ENCODE measurements at places on chromosomes 7 and 10.
A peak's percentile ranks its signal among the peaks of the same experiment; 100 is the strongest.

DNA sequence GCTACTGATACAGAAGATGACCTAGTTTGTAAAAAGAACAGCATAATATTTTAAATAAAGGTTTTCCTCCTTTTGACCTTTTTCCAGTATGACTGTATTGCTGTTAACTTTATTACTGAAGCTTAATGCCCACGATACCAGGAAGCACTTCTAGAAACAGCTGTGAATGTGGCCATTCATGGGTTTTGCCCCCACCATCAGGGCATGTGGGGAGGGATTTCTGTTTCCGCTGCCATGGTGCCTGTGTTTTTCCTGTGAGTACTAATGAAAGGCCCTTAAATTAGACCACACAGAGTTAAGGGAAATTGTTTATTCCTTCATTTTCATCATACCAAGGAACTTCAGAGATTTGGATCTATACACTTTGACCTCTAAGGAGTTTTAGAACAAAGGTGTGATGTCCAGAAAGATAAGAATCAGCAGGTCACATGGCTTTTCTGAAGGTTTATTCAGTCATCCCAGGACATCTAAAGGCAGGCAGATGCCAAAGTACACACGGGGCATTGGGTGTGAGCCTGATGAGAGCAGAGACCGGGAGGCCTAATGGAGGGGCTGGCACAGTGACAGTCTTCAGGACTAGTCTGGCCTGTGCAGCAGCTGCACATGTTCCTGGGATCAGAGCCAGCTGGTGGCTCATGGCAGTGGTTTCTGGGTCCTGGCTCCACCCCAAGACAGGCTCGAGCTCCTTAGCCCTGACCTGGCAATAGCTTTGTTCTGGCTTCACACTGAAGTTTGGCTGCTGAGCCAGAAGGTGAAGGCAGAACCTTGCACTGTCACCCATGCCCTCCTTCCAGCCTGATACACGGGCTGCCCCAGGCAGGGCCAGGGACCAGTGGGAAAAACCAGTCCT, 190.9 kb downstream of the REEP3 start:
- DNase-seq = no peak

DNA sequence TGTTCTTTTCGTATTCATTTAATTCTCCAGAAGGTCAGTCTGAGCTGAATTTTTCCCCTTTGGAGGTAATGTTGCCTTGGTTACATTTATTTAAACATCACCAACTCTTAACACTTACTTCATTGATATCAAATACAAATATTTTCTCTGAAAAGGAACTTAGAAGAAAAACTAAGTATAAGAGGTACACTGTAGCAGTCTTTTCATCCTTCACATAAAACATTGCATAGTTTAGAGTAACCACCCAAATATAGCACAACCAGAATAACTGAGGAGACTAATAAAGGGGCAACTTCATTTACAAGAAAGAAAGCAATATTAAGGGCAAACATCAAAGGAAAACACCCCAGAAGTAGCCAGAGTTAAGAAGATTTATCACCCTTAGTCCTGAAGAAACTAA, 1115.0 kb upstream of the POT1 start:
- DNase-seq = no peak

DNA sequence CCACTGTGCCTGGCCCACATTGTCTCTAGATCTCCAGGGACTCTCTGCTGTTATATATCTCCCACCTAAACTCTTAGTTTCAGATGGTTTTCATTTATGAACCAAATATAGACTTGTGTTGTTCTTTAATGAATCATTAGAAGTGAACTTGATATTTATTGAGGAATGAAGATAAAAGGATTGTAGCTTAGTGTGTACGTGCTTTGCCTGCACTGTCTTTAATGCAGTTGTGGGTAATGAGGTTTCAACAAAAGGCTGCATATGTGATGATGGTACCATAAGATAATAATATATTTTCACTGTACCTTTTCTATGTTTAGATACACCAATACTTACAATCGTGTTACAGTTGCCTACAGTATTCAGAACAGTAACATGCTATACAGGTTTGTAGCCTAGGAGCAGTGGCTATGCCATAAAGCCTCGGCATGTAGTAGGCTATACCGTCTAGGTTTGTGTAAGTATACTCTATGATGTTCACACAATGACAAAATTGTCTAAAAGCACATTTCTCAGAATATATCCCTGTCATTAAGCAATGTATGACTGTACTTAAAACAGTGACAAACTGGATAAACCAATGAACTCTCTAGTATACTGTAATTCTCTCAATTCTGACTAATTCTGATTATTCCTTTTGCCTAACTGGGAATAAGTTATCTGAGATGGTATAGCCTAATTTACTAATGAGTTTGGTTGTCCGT, 25.2 kb downstream of the VCL start:
- DNase-seq = no peak

DNA sequence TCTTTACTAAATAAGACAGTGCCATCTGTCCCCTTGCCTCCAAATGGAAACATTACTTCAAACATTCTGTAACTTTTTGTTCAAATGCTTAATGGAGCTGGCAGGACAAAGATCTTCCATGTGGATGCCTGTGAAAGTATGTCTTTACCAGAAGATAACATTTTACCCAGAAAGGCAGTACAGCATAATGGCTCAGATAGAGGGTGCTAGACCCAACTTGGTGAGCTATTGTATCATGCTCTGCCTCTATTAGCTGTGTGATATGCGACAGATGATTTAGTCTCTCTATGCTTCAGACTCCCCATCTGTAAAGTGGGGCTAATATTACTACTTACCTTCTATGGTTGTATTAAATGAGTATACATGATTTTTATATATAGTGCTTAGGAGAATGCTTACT, 8.8 kb upstream of the SMKR1 start:
- no peak for DNase-seq

DNA sequence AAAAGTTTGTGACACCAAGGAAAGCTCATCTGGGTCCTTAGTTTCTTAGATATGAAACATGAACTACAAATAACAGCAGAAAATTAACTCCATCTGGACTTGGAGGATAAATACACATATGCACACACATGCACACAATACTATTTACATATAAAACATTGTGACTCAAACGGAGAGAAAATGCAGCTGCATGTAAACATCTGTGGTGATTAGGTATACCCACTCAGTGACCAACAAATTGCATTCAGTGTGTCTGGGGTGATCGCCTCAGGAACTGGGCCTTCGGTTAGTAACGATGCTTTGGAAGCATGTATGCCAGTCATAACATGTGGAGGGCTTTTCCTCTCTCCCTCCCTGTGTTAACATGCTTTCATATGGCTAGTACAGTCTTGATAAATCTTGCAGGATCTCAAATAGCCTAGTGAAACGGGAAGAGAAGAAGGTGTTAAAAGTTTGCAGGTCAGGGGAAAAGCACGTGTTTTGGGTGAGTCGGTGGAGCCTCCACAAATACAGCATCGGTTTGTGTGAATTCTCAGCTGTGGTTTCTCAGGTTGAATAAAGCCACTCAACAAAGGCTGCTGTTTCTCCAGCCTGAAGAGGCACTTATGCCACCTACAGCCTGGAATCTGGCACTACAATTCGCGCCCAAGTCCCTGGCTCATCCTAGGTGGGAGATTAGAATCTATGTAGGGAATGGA, 8.7 kb upstream of the GLRX3 start:
- peak; percentile 37 for DNase-seq

- DNase-seq = no peak
Observed at GRCh38 chr10:10479465-10479864, 538.2 kb upstream of the CELF2 start.

DNA sequence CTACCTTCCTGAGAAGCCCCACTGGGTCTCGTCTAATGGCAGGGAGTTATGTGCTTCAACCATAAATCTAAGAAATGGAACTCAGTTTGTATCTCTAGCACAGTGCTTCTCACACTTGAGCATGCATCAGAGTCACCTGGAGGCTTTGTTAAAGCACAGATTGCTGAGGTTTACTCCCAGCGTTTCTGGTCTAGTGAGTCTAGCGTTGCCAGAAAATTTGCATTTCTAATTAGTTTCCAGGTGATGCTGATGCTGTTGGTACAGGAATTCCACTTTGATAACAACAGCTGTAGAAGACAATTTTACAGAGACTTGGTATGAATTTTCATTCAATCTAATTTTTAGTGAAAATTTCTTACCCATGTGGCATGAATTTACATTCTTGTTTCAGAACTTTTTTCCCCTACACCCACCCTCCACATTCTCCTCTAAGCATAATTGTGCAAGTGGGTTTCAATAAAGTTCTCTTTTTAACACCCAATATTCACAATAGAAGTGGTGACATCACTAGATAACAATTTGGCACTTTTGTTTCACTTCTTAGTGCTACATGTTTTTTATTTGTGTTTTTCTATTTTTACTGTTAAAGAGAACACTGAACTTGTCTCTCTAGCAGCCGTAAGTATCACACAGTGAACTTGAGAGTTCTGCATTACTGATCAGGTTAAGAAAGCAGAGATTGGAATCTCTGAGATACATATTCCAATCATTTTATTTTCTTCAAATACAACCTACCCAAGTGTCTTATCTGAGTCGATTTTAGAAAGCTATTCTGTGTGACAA, 48.4 kb upstream of the BET1 start:
- peak; percentile 93 for DNase-seq

GRCh38 chr7:757741-758163, 30.7 kb upstream of the PRKAR1B start:
- no peak for DNase-seq

DNA sequence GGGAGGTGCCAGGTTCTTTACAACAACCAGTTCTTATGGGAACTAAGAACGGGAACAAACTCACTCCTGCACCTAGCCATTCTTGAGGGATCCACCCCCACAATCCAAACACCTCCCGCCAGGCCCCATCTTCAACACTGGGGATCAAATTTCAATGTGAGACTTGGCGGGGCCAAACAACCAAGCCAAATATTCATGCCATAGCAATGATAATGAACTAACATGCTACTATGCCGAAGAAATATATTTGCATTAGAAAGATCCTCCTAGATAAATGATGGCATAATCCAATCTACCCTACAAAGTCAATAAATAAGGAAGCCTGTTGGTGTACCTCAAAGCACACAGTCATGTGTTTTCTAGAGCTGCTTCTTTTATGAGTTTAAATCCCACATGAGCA, 57.6 kb downstream of the CCDC71L start:
- DNase-seq = peak; percentile 85

DNA sequence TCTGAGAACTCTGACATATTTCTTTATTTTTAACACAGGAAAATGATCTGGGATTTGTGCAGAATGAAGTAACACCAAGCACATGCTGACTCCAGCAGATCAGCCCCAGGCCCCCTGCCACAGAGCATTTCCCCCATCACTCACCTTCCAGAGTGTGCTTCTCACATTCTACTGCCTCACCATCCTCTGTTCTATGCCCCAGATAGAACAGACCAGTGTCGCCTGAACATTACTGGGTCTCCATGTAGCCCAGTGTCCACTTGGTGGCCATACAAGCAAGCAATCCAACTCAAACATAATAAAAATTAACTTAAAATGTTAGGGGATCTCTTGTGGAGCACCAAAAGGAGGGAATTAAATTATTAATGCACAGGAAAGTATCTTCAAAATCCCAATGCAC, 58.8 kb downstream of the SORBS1 start:
- no peak for DNase-seq

- no peak for DNase-seq
Observed at GRCh38 chr10:3293581-3294431, 121.2 kb upstream of the PITRM1 start.

DNA sequence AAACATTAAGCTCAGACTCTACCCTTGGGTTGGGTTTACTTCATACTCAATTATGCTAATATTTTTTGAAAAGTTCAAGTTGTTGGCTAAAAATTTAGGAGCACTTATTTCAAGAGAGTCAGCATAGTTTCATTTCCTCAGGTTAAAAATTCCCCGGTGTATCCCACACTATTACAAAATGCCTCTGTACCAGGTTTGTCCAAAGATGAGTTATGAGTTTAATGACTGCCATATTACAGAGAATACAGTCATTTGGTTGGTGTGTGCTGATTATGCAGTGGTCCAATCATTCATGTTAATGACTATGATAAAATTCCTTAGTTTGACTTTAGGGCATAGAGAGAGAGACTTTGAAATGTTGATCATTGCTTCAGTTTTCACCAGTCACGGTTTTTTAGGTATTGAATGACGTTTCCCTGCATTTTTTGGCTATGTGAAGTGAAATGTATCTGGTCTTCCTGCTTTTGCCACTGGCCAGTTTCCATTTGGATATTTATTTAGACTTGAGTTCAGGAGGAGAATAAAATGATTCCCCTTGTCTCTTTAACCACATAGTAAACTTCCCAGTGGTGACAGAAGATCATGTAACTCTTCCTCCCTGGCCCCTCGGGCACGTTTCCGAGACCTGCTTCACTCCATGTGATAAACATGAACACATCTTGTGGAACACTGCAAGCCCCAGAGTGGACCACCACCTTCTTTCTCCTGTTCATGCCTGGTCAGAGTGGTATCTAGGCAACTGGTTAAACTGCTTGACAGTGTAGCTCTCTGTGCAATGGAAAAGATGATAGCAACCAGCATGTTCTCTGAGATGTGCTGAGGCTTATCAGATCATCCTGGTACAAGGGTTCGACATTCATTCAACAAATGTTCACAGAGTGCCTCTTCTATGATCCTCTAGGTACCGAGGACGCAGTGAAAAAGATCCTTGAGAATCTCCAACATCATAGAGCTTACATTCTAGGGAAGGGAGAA, 153.6 kb downstream of the CACNB2 start:
- no peak for DNase-seq

- DNase-seq = no peak
Observed at GRCh38 chr7:157673573-157673972, 336.8 kb downstream of the DNAJB6 start.

GRCh38 chr10:3761021-3761686, 23.9 kb downstream of the KLF6 start:
- no peak for DNase-seq

DNA sequence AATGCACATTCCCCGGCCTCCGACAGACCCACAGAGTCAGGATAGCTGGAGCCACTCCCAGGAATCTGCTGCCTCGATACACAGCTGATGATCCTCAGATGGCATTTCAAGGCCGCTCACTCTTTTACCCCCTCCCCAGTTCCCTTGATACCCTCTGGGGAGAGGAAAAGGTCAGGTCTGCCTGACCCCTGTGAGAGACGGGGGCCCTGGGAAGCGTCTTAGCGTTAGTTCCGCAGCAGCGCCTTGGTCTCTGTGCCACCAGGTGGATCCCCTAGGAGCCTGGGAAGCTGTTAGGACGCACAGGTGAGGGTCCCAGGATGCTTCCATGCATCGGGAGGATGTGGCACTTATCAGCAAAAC, 420.5 kb upstream of the FOXK1 start:
- no peak for DNase-seq

DNA sequence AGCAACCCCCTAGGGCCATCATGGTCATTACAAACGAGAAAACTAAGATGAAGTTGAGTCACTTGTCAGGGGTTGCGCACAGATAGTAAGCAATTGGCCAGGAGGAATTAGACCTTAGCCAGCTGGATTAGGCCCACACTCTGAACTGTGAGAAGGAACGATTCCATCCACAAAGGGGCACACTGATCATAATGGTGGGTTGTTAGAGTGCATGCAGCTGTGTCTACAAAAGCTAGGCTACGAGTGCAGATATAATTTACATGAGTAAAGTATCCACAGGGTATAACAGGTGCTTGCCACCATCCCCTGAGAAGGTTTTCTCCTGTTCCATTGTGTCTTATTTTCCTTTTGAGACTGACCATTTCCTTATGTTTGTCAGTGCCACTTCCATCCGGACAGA, 16.6 kb upstream of the FAM170B start:
- peak; percentile 16 for DNase-seq

GRCh38 chr7:47776335-47776734, 171.9 kb downstream of the PKD1L1 start:
- DNase-seq = no peak

GRCh38 chr7:154795437-154795836, 207.5 kb downstream of the PAXIP1 start:
- DNase-seq = no peak

- DNase-seq = no peak
Observed at GRCh38 chr7:67716729-67717128, 720.1 kb downstream of the TYW1 start.
